ENCODE measurements at places on chromosomes 7 and 10. TPM values are rescaled to one million over a fixed set of nuclear protein-coding genes. Genes with fewer than 3 reads are reported as not detected.

Gene H2BK1
- total RNA-seq, result not detected

Gene UNCX
- not detected for total RNA-seq

Gene ZC3HAV1L
- 4.7 TPM for total RNA-seq

Gene PTF1A
- not detected for total RNA-seq

Gene TMEM236
- total RNA-seq, result 9.6 TPM

Gene LAMB1
- 165 TPM for total RNA-seq

Gene CLEC5A
- 0.29 TPM for total RNA-seq

DNA sequence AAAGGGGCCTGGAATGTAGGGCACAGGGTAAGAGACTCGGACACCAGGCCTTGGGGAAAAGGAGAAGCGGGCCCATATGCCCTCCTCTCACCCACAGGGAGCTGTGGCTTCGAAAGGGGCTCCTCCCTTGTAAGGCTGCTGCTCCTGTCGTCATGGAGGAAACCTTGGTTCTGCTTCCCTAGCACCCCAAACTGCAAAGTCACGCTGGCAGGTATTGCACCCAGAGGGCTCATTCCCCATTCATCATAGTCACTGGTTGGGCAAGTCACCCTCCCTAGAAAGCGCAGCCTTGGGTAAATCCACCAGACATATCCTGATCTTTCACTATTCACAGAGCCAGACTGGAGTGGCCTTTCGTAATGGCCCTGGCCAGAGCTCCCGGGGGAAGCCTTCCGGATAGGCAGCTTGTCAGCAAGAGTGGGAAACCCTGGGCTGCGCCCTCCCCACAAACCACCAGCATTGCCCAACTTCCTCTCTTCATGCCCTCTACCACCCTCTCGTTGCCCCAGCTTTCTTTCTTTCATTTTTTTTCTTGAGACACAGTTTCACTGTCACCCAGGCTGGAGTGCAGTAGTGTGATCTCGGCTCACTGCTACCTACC lies 121.0 kb downstream of the HIP1 start:
- H3K4me1 ChIP-seq, result no peaks in the 10 kb centered on the region
- no peaks in the 10 kb centered on the region for H3K27me3 ChIP-seq
- H3K4me3 ChIP-seq, result no peak overlapping the region
- peak; percentile 57 for DNase-seq

GRCh38 chr10:119478811-119479341 lies 63.6 kb downstream of the RGS10 start:
- no peaks in the 10 kb centered on the region for H3K27me3 ChIP-seq
- no peaks in the 10 kb centered on the region for H3K36me3 ChIP-seq
- no peaks in the 10 kb centered on the region for H3K4me1 ChIP-seq
- no peak for DNase-seq

DNA sequence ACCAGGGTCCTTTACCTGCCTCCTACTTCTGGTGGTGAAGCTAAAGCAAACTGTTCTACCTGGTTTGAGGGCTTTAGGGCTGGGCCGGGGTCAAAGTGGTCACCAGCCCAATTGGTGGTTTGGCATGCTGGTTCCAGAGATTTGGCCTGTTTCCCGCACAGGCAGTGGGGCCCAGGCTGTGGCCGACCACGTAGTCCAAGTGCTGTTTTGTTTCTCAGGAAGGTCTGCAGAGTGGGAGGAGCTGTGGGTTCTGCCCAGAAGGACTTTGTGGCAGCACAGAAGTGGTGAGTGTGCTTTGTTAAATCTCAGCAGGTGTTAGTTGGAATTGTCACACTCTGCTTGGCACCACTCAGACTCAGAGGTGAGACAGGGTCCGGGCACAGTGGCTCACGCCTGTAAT lies 85.8 kb downstream of the MKX start:
- H3K27me3 ChIP-seq, result peaks cover 10% of the 10 kb centered on the region
- DNase-seq, result no peak
- no peaks in the 10 kb centered on the region for H3K36me3 ChIP-seq
- H3K4me1 ChIP-seq, result no peaks in the 10 kb centered on the region
- H3K4me3 ChIP-seq, result no peak overlapping the region
- no peak overlapping the region for H3K27ac ChIP-seq

GRCh38 chr7:1354661-1355567 lies 104.4 kb downstream of the MICALL2 start:
- peak; percentile 33 for DNase-seq
- H3K4me3 ChIP-seq, result no peak overlapping the region
- no peaks in the 10 kb centered on the region for H3K4me1 ChIP-seq
- H3K27me3 ChIP-seq, result no peaks in the 10 kb centered on the region

DNA sequence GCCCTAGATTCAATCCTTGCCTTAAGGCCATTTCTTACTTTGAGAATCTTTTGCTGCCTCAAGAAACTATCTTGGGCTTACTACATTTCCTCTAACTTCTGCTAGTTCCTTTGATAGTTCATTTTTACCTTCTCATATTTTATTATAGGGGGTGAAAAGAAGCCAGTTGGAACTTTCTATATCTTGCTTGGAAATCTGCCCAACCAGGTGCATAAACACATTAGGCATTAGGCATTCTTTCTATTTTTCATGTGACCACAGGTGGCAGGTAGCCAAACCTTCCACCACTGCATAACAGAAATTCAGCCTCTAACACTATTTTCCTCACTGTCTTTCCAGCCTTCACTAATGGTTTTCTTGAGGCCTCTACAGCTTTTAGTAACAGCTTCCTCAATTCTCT lies 300.0 kb upstream of the SP8 start:
- H3K36me3 ChIP-seq, result no peaks in the 10 kb centered on the region
- H3K27me3 ChIP-seq, result no peaks in the 10 kb centered on the region
- DNase-seq, result peak; percentile 69

DNA sequence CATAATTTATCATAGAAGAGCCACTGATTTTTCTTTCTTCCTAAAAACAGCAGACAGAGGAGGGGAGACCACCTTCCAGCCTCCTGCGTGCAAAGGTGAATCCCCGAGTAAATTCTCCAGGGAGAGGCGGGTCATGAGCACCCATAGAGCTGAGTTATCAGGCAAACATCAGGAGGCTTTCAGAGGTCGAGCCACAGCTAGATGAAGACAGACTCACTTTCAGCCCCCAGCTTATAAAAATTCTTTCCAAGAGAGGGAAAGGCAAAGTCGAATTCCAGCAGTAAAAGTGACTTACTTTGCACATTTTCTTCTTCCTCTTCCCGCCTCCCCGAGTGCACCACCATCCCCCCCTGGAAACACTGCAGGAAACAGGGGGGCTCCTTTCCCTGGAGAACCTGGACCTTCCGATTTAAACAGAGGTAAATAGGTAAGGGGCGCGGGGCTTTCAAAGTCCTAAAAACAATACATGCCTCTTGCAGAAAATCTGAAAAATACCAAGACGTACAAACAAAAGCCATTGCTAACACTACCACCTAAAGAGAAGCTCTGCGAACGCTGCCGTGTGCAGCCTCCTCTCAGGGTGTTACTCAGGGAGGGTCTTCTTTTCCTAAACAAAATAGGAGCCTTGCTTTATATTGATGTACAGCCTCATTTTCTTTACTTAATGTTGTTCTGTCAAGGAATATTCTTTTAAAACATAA lies 163.8 kb downstream of the SVIL start:
- H3K27me3 ChIP-seq, result no peaks in the 10 kb centered on the region
- H3K4me1 ChIP-seq, result peaks cover 28% of the 10 kb centered on the region
- H3K36me3 ChIP-seq, result peaks cover 89% of the 10 kb centered on the region

DNA sequence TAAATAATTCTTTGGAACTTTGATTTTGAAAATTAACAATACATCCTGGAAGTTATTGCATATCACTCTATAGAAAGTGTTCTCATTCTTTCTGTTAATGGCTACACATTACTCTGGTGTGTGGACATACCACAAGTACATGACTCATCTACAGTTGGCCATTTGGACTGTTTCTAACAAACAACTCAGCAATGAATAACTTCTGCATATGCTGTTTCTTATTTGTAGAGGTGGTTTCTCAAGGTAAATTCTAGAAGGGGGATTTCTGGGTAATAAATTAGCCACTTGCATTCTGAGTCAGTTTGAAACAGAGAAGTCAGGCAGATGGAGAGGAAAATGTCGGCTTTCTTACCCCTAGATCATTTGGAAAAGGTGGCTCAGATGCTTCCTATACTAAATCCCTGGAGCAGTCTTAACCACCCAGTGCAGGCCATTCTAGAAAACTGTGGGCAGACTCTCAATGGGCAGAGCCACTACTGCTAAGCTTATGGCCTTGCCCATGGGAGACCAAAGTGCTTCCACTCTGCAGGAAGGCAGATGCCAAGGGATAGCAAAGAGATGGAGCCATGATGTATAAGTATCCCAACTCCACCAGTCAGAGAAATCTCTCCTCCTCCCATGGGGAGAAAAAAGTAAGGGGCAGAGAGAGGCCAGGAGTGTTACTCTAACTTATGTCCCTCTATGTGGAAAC lies 194.0 kb upstream of the PLPP4 start:
- H3K27me3 ChIP-seq, result no peaks in the 10 kb centered on the region
- no peaks in the 10 kb centered on the region for H3K36me3 ChIP-seq
- H3K4me1 ChIP-seq, result peaks cover 3% of the 10 kb centered on the region
- no peak overlapping the region for H3K4me3 ChIP-seq
- H3K27ac ChIP-seq, result no peak overlapping the region

- no peaks in the 10 kb centered on the region for H3K27me3 ChIP-seq
- no peak overlapping the region for H3K4me3 ChIP-seq
- H3K27ac ChIP-seq, result no peak overlapping the region
- no peak for DNase-seq
Measured at GRCh38 chr10:26527018-26527417, 88.9 kb downstream of the APBB1IP start.

- no peaks in the 10 kb centered on the region for H3K36me3 ChIP-seq
- H3K27ac ChIP-seq, result no peak overlapping the region
- no peak overlapping the region for H3K4me3 ChIP-seq
Measured at GRCh38 chr7:105982388-105982787, 19.3 kb downstream of the CDHR3 start.

GRCh38 chr7:3912291-3912690 lies 611.2 kb downstream of the SDK1 start:
- no peak for DNase-seq
- H3K27me3 ChIP-seq, result no peaks in the 10 kb centered on the region
- no peaks in the 10 kb centered on the region for H3K36me3 ChIP-seq
- no peak overlapping the region for H3K27ac ChIP-seq
- H3K4me3 ChIP-seq, result no peak overlapping the region
- no peaks in the 10 kb centered on the region for H3K4me1 ChIP-seq

Data from stomach (tissue), 19 donors.